ENCODE measurements at places on chromosomes 7 and 10. TPM values are rescaled to one million over a fixed set of nuclear protein-coding genes. Genes with fewer than 3 reads are reported as not detected.

C10orf67 gene
- not detected for total RNA-seq

- no peak for DNase-seq
Observed at GRCh38 chr7:92695308-92696261, 105.4 kb upstream of the FAM133B start.

DNA sequence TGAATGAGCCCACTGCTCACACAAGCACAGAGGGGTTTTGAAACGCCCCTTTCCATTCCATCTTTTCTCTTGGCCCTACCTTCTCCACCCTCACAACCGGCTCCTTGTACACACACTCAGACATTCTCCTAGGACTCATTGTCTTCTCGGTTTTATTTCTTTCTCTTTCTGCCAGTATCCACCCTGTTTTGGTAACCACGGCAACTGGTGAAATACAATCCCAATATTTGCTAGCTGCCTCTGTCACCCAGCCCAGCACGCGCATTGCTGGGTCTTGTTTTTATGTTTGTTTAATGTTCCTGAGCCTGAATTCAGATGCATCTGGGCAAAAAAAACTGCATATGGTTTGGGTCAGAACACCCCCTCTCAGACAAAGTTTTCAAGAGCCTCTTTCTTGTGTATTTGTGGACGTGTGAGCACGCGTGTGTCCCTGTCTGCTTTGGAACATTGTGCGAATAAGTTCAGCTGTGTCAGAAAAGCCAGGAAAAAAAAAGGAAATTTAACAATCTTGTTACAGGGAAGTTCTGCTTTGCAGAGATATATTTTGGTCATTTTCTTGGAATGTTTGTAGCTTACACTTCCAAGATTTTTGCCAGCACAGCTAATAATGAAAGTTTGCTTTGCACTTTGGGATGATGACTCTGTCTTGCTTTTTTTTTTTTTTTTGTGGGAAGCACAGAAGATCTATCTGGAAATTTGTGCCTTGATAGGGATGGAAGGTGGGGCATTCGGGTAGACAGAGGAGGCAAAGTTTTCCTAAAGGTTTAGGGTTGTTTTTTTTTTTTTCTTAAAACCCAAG, 225.9 kb downstream of the TRIL start:
- DNase-seq, result no peak

DNA sequence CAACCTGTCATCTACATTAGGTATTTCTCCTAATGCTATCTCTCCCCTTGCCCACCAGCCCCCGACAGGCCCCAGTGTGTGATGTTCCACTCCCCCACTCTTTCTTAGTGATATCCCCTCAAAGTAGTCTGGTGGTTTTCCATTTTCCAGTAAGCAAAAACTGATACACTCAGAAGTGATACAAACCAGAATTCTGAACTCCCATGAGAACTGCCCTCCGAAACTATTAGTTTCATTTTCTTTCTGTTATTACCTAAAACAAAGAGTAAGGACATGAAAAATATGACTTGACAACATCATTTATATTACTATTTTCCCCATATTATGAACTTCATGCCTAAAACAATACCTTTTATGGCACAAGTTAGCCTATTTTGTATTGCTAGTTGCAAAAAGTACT, 175.0 kb downstream of the OTUD1 start:
- no peak for DNase-seq

- DNase-seq, result no peak
Observed at GRCh38 chr10:59258890-59259289, 82.4 kb downstream of the PHYHIPL start.

GRCh38 chr10:51272555-51272954, 198.3 kb downstream of the PRKG1 start:
- no peak for DNase-seq
